ENCODE measurements at places on chromosomes 11 and 22.

- no peak for DNase-seq
Observed at GRCh38 chr22:25574736-25575135, 10.3 kb downstream of the GRK3 start.

- no peak for DNase-seq
Observed at GRCh38 chr11:72241291-72241781, 2.6 kb downstream of the PHOX2A start.

DNA sequence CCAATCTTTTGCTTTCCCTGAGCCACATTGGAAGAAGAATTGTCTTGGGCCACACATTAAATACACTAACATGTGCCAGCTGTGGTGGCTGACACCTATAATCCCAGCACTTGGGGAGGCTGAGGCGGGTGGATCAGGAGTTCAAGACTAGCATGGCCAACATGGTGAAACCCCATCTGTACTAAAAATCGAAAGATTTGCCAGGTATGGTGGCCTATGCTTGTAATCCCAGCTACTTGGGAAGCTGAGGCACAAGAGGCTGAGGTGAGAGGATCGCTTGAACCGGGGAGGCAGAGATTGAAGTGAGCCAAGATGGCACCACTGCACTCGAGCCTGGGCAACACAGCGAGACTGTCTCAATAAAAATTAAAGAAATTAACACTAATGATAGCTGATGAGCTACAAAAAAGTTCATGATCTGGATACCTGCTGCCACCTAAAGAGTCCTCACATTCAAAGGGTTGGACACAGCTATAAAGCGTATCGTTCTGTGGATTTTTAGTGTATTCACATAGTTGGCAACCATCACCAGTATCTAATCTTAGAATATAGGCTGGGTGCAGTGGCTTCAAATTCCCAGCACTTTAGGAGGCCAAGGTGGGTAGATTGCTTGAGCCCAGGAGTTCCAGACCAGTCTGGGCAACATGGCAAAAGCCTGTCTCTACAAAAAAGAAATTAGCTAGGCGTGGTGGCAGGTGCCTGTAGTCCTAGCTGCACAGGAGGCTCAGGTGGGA is 3.4 kb upstream of the LDHC start:
- DNase-seq = no peak

DNA sequence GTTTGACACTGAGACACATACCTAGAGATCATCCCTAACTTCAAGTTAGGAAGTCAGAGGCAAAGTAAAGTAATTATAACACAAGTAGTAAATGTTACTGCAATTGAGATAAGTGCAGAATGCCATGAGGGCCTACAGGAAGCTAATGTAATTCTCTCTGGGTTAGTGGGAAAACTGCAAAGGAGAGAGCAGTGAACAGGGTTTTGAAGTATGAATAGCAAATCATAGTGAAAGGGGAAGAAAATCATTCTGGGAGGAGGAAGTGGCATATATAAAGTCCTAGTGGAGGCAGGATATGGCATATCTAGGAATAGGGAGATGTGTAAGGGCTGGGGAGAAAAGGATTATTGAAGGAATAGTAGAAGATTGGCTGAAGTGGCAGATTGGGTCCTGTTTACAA is 27.9 kb downstream of the RNF169 start:
- no peak for DNase-seq

DNA sequence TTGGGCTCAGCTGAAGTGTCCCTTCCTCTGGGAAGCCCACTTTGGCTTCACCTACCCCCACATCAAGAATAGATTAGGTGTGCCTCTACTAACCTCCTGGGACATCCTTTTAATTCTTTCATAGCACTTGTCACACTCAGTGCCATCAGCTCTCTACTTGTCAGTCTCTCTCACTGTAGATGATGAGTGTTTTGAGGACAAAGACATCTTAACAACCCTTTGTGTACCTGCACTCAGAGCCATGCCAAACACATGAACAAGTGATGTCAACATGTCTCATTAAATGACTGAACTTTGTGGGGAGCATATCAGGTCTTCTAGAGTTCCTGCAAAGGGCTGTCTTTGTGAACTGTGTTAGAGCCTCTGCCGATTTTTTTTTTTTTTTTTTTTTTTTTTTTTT is 87.0 kb upstream of the AMOTL1 start:
- no peak for DNase-seq

DNA sequence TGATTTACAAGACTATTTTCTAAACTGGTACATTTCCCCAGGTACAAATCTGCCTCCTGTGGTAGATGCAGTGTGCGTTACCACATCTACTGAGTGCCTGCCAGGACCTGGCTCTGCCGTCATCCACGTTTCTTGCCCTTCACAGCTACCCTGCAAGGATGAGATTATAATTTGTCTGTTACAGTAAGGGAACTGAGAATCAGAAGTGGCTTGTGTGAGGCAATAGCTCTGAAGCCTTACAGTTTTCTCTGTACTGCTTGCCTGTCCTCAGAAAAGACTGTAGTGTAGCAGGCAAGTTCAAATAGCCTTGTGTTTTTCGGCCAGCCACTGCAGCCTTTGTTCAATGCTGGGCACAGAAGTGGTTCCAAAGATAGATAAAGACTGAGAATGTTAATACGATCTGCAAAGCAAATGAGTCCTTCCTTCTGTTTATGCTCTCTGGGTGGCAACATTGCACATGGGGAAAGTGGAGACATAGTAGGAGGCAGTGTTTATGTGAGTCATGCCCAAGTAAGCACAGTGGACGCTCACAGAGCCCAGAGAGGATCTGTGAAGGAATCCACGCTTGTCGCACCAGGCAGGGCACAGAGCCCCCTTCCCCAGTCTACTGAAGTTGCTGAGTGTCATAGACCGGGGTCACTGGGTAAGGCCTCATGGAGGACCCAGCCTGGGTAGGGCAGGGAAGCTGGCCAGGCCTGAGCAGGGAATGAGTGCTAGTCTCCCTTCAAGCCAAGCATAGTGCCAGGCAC is 49.1 kb downstream of the MICAL2 start:
- peak; percentile 62 for DNase-seq

GRCh38 chr22:47247579-47248240 is 485.3 kb downstream of the TBC1D22A start:
- DNase-seq = no peak

GRCh38 chr22:39727541-39727940 is 157.0 kb downstream of the CACNA1I start:
- peak; percentile 23 for DNase-seq

DNA sequence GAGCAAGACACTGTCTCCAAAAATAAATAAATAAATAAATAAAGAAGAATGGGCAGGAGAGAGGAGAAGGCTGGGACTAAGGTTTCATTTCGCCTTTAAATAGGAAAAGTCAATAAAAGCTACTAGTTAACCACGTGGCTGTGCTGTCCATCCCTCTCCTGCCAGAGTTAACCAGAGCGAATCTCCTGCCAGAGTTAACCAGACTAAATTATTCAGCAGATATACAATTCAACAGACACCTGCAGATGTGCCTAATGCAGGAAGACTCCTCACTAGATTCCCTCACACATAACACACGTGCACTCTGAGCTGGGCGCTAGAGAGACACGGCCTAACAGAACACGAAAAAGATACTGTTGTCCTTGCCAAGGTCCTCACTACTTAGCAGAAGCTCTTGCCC is 156.1 kb downstream of the IGLL1 start:
- DNase-seq = no peak

DNA sequence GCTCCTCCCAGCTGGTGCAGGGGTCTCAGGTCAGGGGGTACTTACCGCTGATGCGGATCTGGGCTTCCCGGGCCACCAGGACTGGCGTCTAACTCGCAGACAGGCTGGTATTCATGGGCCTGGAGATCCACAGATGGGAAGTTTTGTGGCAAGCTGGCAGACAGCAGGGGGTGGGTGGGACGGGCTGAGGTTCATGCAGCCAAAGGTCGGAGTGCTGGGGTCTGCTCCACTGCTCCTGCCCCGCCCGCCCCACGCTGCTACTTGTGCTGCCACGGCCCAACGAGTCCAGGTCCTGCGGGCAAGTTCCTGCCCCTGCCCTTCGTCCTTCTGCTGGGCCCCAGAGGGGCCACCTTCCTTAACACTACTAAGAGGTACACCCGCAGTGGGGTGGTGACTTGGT is 3.1 kb downstream of the ACY3 start:
- no peak for DNase-seq

DNA sequence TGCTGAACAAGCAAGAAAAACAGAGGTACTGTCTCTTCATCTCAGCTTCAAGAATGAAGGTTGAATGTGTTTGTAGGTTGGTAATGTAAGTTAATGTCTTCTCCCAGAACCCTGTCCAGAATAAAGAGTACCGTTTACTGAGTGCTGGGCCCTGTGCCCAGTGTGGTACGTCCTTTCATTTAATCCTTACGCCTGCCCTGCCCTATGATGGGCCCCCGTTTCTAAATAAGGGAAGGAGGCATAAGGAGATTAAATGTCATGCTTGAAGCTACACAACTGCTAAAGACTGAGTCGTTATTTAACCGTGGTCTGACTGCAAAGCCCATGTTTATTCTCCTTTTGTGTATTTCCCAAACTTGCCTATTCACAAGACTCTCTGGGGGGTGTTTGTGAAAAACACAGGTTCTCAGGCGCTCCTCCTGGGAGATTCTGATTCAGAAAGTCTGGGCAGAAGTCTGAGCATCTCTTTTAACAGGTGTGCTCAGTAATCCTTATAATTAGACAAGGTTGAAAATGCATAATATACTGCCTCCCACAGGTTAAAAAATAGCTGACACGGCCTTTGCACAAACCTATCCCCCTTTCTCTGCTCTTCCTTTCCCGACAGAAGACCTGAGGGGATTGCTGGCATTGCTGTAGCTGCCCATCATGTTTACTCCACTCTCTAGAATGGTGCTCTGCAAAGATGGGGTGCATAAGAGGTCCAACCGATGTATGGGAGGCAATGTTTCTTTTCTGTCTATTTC is 56.3 kb upstream of the ZBTB44 start:
- no peak for DNase-seq

DNA sequence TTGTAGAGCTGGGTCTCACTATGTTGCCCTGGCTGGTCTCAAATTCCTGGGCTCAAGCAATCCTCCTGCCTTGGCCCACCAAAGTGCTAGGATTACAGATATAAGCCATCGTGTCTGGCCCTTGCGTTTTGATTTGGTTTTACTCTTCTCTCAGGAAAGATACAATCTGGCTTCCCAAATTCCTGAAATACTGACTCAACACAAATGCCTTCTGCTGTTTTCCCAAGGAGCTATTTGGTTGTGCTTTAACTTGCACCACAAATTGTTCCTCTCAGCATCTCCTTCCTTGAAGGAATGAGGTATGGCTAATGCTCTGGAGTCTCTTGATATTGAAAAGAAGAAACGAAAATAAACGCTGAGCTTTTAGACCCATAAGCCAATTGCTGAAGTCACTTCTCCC is 110.0 kb upstream of the PAX6 start:
- DNase-seq = no peak

DNA sequence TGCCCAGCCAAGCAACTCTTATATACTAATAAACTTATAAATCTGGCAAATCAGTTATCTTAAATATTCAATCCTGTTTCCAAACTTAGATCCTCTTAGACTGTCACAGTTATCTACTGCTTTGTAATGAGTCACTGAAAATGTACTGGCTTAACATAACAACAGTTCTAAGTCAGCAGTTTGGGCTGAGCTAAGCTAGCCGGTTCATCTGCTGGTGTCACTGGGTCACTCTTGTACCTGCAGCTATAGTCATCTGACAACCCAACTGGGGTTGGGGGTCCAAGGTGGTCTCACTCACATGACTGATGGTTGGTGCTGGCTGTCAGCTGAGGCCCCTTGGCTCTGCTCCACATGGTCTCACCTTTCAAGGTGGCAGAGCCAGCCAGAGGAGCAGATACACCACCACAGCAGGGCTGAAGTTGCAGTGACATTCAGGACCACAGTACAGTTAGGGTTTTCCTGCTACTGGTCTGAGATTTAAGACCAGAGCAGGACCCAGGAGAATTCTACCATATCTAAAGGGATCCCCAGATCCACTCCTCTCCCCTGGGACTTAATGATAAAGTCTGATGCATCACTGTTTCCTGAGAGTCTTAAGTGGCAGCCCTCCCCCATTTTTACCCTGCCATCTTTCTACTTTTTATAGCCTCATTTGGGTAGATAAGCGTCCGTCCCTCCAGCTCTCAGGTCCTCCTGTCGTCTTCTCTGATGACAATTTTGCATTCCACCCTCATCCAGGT is 7.9 kb upstream of the MACROD1 start:
- no peak for DNase-seq

DNA sequence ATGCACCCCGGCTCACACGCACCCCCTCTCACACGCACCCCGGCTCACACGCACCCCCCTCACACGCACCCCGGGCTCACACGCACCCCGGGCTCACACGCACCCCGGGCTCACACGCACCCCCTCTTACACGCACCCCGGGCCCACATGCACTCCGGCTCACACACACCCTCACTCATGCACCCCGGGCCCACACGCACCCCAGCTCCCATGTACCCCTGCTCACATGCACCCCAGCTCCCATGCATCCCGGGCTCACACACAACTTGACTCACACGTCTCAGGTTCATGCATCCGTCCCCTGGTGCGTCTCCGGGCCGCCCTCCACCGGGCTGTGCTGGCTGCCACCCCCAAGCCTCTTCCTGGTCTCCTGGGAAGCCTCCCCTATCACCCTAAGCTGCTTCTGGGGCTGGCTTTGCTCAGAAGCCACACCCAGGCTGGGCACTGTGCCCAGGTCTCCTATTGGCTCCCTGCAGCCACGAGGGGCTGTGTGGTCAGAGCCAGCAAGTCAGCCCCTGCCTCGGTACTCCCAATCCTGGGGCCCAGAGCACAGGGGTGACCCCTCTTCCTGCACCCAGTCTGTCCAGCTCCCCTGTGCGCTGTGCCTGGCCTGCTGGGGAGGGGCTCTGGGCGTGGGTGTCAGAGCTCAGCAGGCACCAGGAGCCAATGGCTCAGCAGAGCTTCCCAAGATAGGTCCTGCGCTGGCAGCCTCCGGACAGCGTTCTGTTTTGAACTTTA is 16.9 kb downstream of the TSPAN4 start:
- DNase-seq = peak; percentile 90

DNA sequence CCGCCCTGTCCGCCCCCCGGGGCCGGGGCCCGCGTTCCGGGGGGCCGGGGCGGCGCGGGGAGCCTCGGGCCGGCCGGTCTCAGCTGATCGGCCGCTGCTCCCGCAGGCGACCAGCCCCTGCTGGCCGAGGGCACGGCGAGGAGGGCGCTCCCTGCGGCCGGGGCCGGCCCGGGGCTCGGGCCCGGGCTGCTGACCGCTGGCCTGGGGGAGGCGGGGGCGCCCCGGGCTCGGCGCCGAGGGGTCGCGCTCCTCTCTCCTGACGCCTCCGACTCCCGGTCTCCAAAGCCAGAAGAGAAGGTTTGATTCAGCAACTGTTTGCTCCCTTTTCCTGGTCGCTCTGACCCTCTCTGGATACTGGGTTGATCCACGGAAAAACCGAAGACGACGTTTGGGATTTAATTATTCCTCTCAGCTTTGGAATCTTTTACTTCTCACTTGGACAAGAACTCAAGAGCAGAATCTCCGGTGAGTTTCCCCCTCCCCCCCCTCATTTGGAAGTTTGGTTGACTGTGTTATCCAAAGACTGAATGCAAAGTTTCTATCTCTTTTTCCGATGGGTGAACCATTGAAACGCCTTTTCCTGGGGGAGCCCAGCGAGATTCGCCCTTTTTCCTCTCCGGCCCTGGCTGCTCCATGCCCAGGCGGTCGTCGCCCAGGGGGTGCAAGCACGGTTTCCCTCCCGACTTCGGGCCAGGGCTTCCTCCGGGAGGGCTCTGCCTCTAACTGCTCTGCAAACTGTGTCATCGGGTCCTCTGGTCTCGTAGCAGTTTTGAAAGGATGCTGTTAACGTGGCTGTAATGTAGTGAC is 725 bp downstream of the KDM2A start:
- DNase-seq = no peak
